ENCODE measurements at places on chromosomes 12 and 14.

GRCh38 chr12:115341442-115341841 is 657.5 kb upstream of the TBX3 start:
- no peak for DNase-seq

DNA sequence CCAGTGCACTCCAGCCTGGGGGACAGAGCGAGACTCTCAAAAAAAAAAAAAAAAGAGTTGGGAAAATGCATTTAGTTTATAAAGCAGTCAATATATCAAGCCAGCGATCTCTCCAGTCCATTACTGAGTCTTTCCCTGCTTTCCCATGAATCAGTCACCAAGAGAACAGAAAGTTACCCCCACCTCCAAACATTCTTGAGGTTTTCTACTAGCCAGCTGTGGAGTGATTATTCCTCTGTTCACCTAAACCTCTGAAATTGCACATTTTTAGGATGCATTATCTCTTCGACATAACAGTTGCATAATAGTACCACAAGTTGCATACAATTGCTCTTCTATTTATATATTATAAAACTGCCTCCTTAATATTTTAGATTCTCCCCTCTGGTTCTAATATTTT is 134.8 kb upstream of the DIO3 start:
- DNase-seq = no peak

DNA sequence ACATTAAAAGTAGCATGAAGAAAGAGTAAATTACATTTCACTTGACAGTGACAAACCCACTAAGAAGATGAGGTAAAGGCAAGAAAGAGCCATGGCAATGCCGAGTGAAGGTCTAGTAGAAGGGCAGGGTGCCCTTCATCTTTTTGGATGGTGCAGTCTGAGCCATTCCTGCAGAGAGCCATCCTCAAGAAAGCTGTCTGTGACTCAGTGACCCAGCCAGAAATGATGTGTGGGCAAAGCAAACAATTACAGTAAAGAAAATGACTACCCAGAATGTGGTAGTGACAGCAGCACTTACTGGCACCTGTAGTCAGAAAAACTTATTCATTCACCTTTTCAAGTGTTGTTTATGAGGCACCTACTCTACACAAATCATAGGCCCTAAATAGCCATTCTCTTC is 281.7 kb downstream of the DUSP6 start:
- DNase-seq = no peak

GRCh38 chr14:79493081-79493645 is 718.1 kb downstream of the DIO2 start:
- DNase-seq = no peak

DNA sequence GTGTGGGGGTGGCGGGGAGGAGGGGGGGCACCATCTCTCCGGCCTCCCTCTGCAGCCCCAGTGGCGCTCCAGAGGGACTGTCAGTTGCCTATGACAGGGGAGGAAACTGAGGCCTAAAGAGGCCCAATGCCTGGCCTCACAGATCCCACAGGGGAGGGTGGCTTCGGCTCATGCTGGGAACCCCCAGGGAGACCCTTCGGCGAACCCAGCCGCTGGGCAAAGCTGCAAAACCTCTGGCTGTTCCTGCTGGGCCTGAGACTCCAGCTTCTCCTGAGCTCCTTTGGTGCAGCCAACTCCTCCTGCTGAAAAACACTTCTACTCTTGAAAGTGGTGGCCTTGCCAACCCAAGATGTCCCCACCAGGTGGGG is 170.1 kb upstream of the RTL1 start:
- no peak for DNase-seq

DNA sequence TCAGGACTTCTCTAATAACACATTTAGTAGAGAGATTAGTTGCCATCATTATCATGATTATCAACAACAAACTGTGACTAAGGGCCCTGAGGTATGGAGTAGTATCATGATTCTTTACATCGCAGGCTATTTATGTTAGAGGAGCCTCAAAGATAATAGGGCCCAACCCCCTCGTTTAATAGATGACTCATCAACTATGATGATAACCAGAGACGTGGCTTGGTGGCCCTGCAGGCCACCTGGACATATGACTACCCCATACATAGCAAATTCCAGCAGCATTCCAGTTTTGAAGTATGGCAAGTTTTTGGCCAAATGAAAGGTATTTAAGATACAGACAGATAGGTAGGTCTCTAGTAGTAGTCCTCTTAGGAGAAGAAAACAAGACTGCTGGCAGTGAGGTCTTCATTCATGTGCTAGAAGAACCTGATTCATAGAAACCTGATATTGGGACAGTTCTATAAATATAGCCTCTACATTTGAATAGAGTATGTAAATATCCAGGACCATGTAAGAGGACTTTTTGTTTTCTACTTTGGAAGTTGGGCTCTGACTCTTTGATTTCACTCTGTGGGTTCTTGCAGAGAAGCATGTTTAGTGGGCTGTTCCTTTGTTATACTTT is 5.6 kb downstream of the RIC8B start:
- no peak for DNase-seq

DNA sequence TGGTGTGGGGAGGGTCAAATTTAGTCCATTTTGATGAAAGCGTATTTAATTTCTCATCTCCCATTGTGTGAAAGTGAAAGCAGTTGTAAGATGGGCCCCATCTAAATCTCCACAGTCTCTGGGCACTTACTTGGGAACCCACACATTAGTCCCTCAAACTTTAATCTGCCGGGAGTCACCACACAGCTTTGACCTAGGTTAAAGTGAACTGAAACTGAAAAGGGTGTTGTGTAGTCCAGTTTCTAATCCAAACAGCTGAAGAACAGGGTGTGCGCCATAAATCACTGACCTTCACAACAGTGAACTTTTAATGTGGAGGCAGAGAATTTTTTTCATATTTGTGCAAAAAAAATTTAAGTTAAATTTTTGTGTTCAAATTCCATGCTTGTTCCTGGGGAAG is 48.4 kb upstream of the PTPRO start:
- no peak for DNase-seq

DNA sequence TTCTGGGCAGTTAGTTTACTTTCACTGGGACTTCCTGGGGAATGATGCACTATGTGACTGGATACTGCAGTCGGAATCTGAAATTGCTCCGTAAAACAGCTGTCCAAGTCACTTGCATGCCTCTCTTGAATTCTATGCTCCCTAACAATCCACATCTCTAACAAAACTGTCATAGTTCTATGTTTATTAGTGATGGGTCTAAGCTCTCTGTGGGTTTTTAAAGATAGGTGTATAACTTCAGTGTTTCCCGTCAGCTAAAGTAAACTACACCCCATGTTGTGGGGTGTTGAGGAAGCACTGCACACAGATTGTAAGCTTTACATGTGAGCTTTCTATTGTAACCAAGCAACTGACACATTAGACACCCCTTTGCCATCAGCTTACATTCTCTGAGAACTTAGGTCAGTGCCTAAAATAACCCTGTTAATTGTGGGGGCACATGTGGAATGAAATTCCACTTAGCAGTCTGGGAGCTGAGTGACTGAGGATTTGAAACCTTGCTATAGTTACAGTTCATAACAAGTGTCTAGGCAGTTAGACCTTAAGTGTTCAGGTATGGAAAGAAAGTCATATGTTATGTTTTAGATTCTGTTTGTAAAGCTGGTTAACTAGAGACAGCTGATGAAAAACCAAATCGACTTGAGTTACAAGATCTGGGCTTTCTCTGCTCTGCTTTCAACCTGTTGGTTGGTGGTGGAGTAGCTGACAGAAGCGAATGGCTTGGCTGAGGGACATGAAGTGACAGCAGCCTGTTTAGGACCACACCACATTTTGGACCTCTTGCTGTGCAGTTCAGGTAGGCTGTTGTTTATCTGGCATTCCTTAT is 165.7 kb downstream of the AKAP6 start:
- DNase-seq = no peak

GRCh38 chr12:45789025-45789424 is 59.5 kb downstream of the ARID2 start:
- no peak for DNase-seq

GRCh38 chr12:91561958-91562325 is 379.3 kb upstream of the DCN start:
- no peak for DNase-seq

GRCh38 chr14:90627478-90627877 is 188.8 kb downstream of the TTC7B start:
- DNase-seq = no peak

DNA sequence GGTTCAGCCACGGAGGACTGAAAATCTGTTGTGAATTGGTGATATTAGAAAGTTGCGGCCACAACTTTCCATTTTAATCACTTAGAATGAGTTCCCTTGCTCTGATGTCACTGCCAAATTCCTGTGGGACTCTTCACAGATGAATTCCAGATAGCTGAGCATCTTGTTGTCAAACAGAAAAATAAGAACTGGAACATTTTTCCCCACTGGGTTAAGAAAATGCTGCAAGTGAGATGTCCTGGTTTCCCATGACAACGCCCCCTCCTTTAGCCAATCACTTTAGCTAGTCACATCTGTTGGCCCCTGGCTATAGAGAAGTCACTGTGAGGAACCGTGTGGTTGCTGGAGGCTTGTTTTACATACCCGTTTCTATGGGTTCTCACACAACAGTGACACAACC is 135.9 kb downstream of the KTN1 start:
- DNase-seq = no peak

GRCh38 chr12:46693518-46693917 is 132.3 kb downstream of the SLC38A4 start:
- DNase-seq = no peak

- DNase-seq = no peak
Observed at GRCh38 chr14:38279572-38279971, 23.7 kb upstream of the CLEC14A start.

DNA sequence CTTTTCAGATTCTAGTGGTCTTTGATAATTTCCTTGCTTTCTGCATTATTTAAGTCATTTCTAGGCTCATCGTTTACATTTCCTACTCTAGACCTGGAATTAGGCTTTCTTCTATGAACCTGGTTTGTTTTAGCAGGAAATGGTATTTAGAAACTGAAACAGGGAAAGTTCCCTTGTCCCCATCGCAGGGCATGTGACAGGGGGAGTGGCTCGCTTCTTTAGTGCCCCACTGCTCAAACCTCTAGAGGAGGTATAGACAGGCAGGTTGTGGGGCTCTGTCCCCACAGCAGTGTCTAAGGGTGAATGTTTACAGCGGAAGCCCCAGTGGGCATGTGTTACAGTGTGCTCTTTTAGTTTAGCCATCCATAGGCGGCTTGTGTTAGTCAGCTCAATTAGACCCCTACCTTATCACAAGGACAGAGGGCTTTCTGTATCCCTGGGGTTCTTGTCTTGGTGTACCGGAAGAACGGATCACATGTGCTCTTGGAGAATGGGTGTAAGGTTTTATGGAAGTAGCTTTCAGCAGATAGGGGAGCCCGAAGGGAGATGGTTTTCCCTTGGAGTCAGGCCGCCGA is 25.0 kb downstream of the IFT81 start:
- DNase-seq = no peak

GRCh38 chr14:104445086-104445485 is 134.5 kb upstream of the C14orf180 start:
- DNase-seq = no peak

- no peak for DNase-seq
Observed at GRCh38 chr14:73795974-73796373, 55.7 kb upstream of the PTGR2 start.

- DNase-seq = no peak
Observed at GRCh38 chr14:96660123-96660522, 137.1 kb upstream of the VRK1 start.

GRCh38 chr12:96501133-96501761 is 11.9 kb downstream of the CFAP54 start:
- no peak for DNase-seq

DNA sequence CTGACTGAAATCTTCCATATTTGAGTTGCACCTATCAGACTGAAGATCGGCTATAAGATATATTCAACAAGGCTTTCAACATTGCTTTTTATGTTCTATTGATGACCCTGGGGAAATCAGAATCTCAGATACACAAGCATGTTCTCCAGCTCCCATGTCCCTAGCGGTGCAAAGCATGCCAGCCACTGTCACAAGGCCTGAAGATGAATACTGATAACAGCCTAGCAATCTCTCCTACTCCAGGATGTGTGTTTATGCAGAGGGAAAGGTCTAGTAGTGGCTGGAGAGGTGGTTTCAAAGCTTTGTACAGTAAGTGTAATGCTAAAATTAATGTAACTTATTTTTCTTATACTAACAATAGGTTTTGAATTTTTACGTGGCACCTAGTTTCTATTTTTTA is 64.6 kb downstream of the SOX5 start:
- DNase-seq = no peak

DNA sequence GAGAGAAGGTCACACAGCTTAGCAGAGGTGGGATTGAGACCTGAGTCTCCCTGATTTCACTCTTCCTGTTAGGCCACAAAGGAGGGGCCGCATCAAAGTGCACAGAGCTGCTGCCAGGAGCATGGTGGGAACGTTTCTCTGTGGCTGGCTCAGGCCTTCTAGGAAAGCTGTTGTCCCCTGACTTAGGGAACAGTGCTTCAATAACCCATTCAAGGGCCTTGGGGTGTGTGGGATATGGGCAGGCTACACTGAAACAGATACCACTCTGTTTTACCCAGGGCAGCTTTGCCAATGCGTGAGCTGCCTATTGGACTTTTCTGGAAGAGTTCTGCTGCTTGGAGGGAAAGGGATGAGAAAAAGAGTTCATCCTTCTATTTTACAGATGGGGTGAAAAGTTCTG is 110.0 kb downstream of the ADCK1 start:
- no peak for DNase-seq

DNA sequence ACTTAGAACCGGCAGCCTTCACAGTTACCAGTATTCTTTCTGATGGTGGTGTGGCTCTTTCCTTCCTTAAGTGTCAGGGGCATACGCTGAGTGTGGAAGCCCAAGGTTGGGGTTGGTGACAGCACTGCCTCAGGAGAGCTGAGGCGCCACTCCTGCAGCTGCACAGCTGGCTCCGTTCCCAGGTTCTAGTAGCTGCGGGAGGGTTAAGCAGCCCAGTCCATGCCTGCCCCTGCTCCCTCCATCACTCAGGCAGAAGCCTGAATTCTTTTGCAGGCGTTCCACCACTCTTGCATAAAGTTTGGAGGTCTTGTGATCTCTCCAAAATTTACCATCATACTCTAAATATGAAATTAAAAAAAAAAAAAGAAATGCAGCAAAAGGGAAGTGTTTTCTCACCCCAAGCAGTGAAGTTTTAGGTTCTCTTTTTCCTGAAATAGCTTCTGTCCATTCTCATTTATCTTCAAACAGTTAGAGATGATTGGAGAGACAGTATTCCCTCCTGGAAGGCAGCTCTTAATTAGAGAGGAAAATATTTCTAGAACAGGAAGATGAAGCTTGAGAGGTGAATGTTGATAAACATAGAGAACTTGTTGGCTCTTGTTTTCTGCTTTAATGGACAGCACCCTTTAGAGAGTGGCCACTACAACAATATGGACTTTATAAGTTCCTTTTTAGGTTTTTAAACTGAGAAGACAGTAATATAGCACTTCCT is 136.1 kb downstream of the FGD4 start:
- no peak for DNase-seq

- no peak for DNase-seq
Observed at GRCh38 chr12:65970821-65971220, 146.5 kb downstream of the HMGA2 start.

DNA sequence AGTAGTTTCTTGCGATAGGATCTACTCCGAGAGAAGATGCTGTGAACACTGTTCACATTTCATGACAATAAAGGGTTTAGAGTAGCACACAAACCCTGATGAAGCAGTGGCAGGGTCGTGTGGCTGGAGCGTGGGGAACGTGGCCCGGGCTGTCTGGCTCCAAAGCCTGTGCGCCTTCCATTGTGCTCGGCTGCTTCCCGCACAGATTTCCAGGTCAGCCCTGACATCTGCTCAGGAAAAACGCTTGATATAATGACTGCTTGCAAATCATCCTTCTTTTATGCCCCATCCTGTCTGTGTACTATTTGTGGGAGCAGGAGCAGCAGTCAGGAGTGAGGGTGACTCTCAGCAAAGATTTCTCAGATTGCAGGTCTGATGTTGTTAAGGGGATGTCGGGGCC is 78.6 kb downstream of the EML1 start:
- no peak for DNase-seq

- DNase-seq = no peak
Observed at GRCh38 chr14:63662776-63663175, 21.1 kb upstream of the WDR89 start.
